ENCODE measurements at places on chromosomes 4 and X. TPM values are rescaled to one million over a fixed set of nuclear protein-coding genes. Genes with fewer than 3 reads are reported as not detected.

HHIP gene
- total RNA-seq: 0.29 TPM

DNA sequence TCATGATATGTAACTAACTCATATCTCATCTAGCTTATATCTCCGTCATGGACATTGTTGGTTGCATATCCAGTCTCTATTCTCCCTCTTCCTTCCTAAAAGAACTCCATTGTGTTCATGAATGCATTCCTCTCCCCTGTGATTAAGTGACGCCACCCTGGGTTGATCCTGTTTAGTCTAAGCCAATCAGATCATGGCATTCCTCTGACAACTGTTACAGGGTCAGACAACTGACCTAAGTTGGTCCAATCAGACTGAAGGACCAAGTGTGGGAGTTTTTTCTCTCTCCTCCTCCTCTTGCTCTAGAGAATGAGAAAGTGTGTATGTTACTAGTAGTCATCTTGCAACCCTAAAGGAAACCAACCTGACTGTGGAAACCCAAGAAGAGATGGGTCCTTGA, 3.6 kb downstream of the APOO start:
- no peak for DNase-seq

GRCh38 chr4:131054489-131055019, 1958.6 kb downstream of the C4orf33 start:
- DNase-seq: no peak

DNA sequence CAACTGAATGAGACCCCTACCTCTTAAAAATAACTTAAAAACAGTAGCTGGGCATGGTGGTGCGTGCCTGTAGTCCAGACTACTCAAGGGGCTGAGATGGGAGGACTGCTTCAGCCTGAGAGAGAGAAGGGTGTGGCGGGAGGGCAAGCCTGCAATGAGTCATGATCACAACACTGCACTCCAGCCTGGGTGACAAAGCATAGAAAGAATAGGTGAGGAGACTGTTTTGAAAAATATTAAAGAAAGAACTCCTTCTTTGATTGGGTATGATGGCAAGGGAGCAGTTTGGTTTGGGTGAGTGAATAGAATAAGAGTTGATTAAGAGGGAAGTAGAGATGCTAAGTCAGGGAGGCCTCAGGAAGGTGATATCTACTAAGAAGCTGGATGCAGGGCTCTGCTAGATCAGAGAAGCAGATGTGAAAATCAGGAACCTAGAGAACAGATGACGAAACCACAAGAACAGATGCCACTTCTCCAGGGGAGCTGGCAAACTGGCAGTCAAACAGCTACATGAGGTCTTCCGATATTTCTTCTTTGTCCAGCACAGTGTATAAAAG, 318.6 kb downstream of the OPHN1 start:
- no peak for DNase-seq

- DNase-seq: no peak
Measured at GRCh38 chr4:15684498-15684897, 2.9 kb downstream of the FAM200B start.

DNA sequence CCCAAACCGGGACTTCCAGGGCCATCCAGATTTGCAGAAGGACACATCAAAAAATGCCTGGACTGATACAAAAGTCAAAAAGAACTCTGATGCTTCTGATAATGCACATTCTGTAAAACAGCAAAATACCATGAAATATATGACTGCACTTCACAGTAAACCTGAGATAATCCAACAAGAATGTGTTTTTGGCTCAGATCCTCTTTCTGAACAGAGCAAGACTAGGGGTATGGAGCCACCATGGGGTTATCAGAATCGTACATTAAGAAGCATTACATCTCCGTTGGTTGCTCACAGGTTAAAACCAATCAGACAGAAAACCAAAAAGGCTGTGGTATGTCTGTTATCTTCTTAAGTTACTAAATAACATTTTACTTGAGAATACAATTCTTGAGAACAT, 9.2 kb downstream of the PLK4 start:
- DNase-seq: no peak

GUCY1A1 gene
- 13.4 TPM for total RNA-seq

DNA sequence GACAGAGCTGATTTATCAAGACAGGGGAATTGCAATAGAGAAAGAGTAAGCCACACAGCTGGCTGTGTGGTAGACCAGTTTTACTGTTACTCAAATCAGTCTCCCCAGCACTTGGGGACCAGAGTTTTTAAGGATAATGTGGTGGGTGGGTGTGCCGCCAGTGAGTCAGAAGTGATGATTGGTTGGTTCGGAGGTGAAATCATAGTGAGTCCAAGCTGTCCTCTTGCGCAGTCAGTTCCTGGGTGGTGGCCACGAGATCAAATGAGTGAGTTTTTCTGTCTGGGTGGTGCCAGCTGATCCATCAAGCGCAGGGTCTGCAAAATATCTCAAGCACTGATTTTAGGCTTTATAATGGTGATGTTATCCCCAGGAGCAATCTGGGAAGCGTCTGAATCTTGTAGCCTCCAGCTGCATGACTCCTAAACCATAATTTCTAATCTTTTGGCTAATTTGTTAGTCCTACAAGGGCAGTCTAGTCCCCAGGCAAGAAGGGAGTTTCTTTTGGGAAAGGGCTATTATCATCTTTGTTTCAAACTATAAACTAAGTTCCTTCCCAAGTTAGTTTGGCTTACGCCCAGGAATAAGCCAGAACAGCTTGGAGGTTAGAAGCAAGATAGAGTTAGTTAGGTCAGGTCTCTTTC, 44.0 kb upstream of the PPP1R2C start:
- no peak for DNase-seq

DNA sequence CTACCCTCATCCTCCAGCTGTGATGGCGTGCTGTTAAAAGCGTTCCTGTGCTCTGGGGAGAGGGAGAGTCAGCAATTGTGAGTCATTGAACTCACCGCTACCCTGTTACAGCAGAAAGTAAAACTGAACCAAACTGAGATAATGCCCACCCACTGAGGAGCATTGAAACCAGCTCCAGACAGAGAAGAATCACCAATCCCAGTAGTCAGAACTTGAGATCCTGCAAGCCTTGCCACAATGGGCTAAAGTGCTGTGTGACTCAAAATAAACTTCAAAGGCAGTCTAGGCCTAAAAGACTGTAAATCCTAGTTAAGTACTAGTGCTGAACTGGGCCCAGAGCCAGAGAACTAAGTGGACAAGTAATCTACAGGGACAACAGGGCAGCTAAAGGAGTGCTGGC, 1394.2 kb upstream of the DIAPH2 start:
- no peak for DNase-seq

DNA sequence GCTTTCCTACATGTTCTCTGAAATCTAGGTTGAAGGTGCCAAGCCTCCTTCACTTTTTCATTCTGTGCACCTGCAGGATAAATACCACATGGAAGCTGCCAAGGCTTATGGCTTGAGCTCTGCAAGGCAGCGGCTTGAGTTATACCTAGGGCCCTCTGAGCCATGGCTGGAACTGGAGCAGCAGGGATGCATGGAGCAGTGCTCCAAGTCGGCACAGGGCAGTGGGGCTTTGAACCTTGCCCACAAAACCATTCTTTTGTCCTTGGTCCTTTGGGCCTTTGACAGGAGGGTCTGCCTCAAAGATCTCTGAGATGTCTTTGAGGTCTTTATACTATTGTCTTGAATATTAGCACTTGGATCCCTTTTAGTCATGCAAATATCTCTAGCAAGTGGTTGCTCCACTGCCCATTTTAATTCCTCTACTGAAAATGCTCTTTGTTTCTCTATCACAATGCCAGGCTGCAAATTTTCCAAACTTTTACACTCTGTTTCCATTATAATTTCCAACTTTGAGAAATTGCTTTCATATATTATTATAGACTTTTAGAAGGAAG, 536.2 kb upstream of the KLHL4 start:
- no peak for DNase-seq

GRCh38 chr4:23163647-23164436, 471.1 kb downstream of the GBA3 start:
- no peak for DNase-seq

DNA sequence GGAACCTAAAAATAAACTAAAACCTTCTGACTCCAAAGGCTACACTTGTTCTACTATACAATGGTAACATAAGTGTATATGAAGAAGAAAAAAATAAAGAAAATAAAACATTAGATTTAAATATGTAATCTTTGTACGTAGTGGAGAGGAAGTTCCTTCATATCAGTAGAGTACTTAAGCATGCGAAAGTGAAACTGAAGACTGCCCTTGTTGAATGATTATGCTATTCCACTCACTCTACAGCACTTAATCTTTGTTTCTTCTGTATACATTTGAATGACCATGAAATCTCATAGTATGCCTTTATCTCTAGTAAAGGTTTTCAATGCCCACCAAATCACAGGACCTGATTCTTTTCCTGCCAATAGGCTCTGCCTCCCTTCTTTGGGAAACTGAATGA, 78.9 kb downstream of the NDST3 start:
- DNase-seq: no peak

GRCh38 chr4:11769434-11769833, 340.7 kb upstream of the HS3ST1 start:
- no peak for DNase-seq

DNA sequence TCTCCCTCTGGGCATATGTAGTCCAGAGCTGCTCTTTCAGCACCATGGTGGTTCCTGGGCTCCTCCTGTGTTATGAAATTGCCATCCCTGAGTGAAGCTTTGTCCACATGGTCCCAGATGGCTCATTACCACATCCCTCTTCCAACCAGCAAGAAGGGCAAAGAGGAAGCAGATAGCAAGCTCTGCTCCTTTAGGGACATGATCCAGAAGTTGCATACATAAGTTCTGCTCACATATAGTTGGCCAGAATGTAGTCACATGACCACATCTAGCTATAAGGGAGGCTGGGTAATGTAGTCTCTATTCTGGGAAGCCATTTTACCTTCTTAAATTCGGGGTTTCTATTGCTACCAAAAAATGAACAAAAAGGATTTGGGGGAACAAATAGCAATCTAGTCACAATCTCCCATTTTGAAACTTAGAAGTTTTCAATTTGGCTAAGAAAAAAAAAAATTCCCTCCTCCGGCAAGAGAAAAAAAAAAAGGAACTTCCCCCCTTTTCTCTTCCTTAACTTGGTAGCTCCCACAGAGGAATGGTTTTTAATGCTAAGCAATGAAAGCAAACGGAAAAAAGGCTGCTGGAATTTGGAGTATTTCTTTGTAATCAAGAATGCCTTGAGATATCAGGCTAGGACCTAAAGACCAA, 88.2 kb upstream of the USP9X start:
- peak; percentile 27 for DNase-seq

XKRX gene
- 0.16 TPM for total RNA-seq

DNA sequence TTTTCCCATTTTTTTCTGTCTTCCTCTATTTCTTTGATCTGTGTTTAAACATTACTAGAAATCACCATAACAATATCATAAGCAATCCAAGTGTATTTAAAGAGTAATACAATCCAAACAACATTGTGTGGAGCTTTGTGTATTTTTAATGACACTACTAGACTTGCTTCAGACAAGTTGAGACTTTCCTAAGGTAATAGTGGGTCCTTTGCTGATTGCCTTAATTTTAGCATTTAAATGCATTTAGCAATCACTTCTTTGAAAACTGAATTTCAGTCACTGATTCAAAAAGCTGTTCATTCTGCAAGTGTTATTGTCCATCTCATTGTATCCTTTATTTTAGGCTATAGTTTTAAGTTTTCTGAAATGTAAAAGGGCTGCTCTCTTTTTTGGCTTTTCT, 804.8 kb downstream of the ADGRL3 start:
- no peak for DNase-seq

IL21 gene
- total RNA-seq: not detected

- no peak for DNase-seq
Measured at GRCh38 chrX:106220177-106220576, 52.1 kb downstream of the PWWP3B start.

DNA sequence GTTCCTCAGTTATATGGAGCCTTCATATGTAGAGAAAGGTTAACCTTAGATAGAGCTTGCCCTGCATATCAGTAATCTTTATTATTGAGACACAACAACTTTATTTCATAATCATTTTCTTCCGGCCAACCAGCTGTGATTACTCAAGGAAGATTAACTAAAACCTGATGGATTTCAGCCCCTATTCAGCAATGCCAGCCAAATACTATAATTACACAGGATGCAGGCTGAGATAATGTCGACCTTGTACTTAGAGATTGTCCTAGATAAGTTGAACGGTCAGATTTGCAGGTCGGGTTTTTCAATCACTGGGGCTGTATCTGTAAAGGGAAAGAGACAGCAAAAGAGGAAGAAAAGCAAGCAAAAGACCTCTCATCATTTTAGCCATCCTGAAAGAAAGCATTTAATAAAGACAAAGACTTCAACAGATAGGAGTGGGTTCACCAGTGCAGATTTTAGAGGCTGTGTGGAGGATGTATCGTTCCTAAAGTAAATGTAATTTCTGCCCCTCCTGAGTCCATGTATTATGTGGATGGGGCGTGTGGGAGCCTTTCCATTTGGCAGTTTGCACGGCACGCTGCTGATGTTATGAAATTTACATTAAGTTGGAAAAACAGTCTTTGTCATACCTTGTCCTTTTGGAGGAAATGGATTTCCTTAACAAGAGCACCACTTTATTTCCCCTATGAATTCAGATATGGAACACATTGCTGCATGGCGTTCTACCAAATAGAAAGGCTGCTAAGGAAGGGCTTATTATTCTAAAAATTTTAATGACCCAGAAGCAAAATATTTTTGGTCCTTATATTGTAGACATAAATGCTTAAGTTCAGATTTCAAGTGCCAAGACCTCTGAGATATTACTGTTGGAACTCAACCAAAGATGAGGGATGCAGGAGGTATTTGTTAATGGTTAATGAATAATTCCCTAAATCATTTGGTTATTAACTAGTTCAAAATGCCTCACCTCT, 496.7 kb downstream of the SPRY1 start:
- DNase-seq: no peak

TMSB15A gene
- not detected for total RNA-seq

DNA sequence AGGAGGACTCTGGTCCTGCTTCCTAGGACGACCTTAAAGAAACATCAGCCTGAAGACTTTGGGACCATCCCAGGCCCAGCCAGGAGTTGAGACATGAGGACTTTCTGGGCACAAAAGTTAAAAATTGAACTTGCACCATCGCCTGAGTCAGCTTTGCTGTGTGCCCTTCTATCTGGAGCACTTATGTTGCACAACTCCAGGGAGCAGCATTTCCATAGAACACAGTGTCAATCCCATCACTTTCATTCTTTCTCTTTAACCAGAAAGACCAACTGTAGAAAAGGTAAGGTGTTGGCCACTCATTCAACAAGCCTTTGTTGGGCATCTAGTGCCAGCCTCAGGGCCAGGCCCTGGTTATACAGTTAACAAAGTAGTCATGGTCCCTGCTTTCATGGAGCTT, 8.6 kb upstream of the CLDN24 start:
- DNase-seq: no peak

ETFDH gene
- 65.6 TPM for total RNA-seq

- DNase-seq: no peak
Measured at GRCh38 chrX:3010532-3010931, 4.2 kb downstream of the ARSH start.

- no peak for DNase-seq
Measured at GRCh38 chr4:151922306-151922705, 161.5 kb upstream of the GATB start.
